ENCODE measurements at places on chromosomes 11 and 22.
A peak's percentile ranks its signal among the peaks of the same experiment; 100 is the strongest.

DNA sequence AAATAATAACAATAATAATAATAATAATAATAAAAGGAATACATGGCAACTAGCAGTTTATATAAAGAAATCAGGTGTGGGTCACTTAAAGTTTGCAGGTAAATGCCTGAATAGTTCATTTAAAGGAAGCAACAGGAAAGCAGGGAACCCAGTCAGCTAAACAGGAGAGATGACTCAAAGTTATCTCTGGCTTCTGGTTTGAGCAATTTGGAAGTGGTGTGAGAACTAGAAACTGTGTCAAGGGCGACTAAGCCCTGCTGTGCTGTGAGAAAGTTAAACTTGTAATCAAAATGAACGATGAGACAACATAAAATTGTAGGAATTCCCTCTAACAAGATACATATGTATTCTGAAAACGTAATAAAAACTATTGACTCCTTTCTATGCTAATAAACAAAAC is 35.5 kb downstream of the SLC22A9 start:
- no peak for DNase-seq

DNA sequence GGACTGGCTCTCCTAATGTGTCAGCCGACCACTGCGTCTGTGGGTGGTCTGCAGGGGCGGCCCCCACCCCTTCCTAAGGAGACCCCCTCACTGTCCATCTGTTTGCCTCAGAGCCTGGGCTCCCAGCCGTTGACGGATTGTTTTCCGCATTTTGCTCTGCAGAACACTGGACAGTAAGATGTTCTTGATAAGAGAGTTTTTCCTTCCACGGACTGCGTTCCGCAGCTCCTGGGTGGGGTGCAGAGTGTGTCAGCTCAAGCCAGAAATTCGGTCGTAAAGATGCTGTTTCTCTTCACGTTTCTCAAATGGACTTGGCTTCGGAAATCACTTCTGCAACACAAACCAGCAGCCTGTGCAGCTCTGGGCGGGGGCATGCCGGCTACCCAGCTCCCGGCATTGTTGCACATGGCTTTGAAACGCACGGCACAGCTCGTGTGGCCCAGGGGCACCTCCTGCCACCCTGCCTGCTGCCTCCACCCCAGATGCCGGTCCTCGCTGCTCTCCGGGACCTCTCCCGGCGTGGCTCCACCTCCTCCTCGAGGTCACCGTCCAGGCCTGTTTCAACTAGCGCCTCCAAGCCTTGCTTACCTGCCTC is 2.9 kb upstream of the MRGPRG start:
- no peak for DNase-seq

- no peak for DNase-seq
These were observed 29.2 kb downstream of the TESMIN start for GRCh38 chr11:68722143-68722542.

- no peak for DNase-seq
These were observed 23.7 kb downstream of the RSPH14 start for GRCh38 chr22:23117891-23118646.

DNA sequence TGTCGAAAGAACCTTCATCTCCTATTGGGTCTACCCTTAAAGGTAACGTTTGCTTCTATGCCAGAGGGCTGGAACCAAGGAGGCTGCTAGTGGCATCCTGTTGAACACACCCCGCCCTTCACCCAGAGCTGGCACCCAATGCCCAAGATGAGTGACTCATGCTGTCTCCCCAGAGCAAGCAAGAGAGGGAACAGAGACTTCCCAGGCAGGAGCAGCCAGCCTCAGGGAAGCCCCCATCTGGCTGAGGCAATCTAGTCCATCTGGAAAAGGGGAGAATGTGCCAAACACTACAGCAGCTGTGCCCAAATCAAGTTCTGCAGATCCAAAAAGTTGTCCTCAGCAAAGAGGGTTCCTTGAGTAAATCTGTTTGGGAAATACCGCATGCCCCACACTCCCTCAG is 91.9 kb upstream of the TP53I11 start:
- peak; percentile 90 for DNase-seq

GRCh38 chr11:64358536-64358906 is 441 bp upstream of the RPS6KA4 start:
- DNase-seq = no peak

DNA sequence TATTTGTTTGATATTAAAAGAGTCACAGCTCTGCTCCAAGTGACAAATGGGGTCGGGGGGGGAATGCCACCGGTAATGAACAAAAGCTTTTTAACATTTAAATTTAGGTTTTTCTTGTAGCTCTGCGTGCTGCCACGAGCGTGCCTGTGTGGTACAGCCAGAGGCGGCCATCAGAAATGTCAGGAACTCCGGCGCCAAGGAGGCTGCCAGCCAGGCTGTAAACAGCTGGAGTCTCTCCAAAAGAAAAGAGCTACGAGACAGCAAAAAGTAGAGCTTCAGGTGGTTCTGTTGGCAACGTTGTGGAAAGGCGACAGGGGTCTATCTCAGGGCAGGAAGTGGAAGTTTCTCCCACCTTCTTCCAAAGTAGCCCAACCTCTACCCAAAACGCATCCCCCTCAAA is 532.8 kb downstream of the OPCML start:
- no peak for DNase-seq

DNA sequence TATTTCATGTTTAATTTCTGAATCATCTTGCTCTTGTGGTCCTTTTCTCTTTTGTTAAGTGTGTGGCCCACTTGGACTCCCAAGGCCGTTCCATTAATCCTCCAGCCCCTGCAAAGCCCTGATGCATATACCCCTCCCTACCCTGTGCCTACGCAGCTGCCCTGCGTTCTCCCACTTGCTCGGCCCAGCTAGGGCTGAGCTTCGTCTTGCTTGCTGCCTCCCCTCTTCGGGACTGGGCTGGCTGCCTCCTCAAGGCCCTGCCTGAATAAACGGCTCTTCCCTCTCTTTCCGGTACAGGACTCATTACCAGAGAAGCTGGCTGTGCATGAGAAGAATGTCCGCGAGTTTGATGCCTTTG is 28.5 kb downstream of the ARHGAP1 start:
- no peak for DNase-seq

DNA sequence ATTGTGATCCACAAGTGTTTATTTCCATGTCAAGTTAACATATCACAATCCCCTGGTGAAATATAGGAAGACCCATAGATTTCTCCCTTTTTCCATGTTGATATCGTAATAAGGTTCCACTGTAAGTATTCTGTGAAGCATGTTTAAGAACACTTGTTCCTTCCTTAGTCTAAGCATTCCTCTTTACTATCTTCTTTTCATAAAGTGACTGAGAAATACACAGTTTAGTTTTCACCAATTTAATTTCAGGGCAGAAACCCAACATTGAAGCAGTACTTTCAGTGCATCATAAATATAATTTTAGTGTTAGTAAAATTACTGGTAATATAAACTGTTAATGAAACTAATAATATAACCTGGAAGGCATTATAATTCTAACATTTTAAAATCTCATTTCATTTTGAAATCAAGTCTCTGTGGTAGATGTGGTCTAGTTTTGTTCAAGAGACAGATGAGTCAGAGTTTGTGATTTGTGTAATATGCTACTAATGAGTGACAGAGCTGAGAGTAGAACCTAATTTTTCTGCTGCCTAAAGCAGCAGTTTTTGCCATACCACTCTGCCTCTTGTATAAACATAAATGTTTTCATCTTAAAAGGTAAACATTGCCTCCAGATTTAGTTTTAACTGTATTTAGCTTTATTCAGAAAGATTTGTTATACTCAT is 79.4 kb downstream of the ATM start:
- DNase-seq = no peak

- DNase-seq = no peak
These were observed 24.1 kb upstream of the CARS1 start for GRCh38 chr11:3081386-3081751.

DNA sequence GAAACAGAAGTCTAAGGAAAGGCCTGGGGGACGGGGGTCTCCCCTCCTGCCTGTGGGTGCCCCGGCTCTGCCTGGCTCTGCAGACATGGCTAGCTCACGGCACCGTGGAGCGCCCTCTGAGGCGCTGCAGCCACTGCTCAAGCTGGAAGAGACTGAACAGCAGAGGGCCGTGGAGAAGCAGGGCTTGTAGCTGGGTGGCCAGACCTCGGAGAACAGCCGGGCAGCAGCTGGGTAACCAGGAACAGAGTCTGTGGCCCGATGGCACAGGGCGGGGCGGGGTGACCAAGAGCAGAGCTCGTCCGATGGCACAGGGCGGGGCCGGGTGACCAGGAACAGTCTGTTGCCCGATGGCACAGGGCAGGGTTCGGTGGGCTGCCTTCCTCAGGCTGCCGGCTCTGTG is 18.1 kb downstream of the RNH1 start:
- DNase-seq = no peak

GRCh38 chr11:76771446-76772099 is 11.6 kb upstream of the TSKU start:
- no peak for DNase-seq

- DNase-seq = no peak
These were observed 1.3 kb downstream of the DENND5A start for GRCh38 chr11:9263840-9264315.

GRCh38 chr11:74675761-74676160 is 55.5 kb downstream of the CHRDL2 start:
- no peak for DNase-seq

- DNase-seq = no peak
These were observed 314.4 kb downstream of the AASDHPPT start for GRCh38 chr11:106391771-106392420.

- no peak for DNase-seq
These were observed 28.2 kb downstream of the HSD17B12 start for GRCh38 chr11:43708776-43709175.

DNA sequence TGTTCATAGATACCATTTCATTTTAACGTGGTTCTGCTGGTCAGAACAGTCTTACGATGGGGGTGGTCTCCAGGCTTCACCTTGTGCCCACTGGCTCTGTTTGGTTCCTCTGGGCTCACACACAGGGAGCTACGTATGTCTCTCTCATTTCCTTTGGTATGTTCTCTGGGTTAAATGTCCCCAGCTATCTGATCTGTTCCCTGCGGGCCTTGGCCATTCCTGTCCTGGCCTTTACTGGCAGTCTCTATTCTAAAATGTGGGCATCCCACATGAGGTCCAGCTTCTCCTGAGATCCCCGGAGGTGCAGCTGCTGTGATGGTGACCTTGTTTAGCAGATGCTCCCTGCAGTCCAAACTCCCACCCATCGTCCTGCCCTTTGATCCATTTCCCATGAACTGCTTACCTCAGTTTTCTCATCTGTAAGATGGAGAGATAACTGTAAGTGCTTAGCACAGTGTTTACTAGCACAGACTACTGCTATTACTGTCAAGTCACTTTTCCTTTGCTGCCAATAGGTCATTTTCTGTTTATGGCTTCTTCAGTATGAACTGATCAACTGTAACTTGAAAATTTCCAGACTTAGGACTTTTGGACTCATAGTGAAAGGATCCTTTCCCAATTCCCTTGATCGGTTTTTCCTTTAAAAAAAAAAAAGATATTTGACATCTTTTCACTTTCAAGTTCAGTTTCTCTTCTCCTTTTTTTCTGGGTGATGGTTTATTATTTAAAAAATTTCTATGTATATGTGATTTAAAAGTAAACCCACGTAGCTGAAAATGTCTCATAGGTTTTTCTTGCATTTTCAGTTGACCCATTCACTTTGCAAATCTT is 92.9 kb downstream of the PTPRJ start:
- DNase-seq = no peak

GRCh38 chr11:107928767-107929507 is 689 bp downstream of the RAB39A start:
- peak; percentile 23 for DNase-seq
